NCI-H2081 treated with DMSO at 0.1 percent for 48 hours (cell line): ENCODE measurements at places on chromosomes 2 and 18.

GRCh38 chr2:178238154-178238521, 43.8 kb downstream of the OSBPL6 start:
- DNase-seq = no peak

- DNase-seq = no peak
Measured at GRCh38 chr18:59387687-59388565, 28.9 kb upstream of the LMAN1 start.

DNA sequence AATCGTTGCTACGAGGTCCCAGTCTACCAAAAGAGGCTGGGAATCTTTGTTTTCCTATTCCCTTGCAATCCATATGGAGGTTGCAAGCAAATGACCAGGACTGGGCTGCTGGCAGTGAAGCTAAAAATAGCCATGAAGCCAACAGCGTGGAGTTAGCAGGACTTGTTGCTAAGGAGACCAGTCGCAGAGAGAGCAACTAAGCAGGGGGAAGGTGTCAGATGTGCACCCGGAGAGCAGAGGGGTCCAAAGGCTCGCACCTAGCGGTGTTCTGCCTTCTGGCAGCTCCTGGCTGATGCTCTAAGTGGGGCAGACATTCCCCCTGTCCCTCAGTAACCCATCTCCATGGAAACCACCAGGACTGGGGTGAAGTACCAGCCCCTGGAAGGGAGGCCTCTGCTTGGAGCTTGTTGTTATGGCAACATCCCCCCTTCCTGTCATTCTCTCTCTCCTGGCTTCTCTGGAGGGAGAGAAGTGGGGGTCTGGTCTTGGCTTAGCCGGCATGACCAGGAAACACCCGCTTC, 84.6 kb downstream of the DNMT3A start:
- no peak for DNase-seq

DNA sequence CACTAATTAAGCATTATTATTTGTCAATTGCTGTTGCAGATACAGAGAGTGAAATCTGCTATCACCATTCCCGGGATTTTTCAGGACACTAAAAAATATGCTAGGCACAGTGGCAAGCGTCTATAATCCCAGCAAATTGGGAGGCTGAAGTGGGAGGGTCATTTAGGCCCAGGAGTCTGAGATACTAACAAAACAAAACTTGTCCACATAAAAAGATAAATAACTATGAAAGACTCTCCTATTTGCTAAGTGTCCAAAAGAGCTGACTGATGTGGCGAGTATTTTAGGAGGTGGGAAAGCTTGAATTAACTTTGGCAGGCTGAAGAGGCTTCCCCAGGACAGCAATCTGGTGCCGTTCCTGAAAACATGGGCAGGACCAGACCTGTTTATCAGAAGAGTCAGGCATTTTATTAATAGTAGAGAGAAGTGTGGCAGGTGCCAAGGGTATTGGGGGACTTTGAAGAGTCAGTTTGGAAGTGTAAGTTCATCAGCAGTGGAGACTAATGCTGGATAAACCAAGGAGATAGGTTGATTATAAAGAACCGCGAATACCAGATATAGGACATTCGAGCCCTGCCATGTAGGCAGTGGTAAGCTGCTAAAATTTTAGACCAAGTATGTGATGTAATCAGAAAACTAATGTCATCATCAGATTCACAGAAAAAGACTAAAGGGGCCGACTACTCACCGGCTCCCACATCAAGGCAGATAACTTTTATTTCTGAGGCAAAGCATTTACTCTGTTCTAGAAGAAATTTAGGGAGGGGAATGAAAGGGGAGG, 201.8 kb downstream of the EPHA4 start:
- no peak for DNase-seq

- no peak for DNase-seq
Measured at GRCh38 chr2:30652271-30652915, 154.9 kb downstream of the CAPN13 start.

DNA sequence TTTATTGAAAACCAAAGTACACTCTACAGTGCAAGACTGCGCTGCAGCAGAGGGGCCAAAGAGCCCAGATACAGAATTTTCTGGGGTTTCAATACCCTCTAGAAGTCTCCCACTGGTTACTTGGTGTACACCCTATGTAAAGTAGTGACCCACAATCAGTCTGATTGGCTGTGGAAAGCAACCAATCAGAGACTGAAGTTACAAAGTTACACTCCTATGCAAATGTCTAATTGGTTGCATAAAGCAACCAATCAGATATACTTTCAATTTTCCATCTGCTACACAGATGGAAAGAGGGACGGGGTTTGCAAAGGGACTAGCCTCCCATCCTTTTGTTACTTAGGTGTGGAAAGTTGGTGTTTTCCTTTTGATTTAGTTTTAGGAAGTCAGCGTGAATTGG, 198.9 kb upstream of the SH3BP4 start:
- DNase-seq = no peak

DNA sequence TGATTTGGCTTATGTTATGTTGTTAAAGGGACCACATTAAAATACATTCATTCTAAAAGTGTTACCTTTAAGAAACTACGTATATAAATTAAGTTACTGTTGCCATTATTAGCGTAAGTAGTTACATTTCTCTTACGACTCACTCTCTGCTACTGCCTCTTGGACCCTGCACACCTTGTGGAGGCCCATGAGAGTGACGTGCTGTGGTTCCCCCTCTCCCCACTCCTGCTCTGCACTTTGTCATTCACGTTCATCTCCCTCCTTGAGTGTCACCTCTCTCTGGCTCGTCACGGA, 830 bp upstream of the MERTK start:
- DNase-seq = no peak

DNA sequence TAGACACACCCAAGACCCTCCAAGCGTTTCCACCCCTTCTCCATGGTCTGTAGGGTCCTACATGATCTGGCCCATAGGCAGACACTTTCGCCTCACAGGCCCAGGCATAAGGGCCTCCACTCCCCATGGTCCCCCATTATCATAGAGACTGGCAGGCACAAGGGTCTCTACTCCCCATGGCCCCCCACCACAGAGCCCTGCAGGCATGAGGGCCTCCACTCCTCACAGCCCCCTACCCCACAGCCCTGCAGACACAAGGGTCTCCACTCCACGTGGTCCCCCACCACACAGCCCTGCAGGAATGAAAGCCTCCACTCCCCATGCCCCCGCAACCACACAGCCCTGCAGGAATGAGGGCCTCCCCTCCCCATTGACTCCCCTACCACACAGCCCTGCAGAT, 159.7 kb upstream of the AGAP1 start:
- no peak for DNase-seq

DNA sequence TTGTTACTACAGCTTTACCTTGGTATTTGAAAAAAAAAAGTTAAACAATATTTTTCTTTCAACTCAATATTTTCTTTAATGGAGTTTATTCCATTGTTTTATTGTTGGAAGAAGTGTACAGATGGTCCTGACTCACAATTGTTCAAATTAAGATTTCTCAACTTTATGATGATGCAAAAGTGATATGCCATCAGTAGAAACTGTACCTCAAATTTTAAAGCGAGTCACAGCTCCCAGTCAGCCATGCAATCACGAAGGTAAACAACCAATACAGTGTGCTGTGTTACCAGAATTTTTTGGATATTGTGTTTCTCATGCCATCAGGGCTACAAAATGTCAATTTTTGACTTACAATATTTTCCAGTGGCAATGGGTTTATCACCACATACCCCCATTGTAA, 54.0 kb upstream of the COL5A2 start:
- no peak for DNase-seq

DNA sequence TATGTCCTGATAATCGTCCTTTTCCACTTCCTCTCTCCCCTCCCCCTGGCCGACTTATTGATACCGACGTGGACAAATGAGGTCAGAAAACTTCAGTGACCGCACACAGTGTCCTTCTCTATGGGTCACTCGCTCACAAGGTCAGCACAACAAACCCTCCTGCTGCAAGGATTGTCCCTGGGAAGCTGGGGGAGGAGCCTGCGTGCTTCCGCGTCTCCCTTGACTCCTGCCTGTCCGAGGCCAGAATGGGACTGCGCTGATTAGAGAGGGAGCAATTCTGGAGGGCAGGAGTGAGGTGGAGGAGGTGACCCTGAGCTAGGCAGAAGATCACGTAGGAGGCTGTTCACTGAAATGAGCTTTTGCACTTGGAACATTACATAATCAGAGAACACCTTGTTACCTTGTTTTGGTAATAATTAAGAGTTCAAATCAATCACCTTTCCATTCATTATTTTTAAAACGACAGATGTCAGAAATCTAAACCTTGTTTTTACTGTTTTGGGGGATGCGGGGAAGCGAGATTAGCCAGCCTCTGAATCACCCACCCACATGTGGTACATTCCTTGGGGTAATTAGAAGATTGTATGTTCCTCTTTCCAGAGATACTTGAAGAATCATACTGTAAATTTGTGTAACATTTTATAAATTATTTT, 70.6 kb downstream of the CTAGE1 start:
- DNase-seq = no peak

- no peak for DNase-seq
Measured at GRCh38 chr2:148933456-148933855, 58.4 kb downstream of the KIF5C start.

- no peak for DNase-seq
Measured at GRCh38 chr2:241458687-241459086, 49.7 kb downstream of the STK25 start.

DNA sequence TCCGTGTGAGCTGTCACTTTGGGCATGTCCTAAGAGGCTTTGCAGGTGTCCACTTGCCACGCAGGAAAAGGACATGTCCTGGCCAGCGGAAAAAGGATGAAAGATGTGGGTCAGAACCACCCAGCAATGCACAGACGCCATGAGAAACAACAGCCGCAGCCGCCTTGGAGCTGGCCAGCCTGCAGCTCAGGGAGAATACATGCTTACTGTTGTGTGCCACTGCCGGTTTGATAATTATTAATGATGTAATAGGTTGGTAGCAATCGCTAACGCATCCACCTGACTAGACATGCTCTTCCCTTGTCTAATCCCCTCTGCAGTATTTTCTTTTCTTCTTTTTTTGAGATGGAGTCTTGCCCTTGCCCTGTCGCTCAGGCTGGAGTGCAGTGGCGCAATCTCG, 221.7 kb downstream of the HAUS1 start:
- DNase-seq = no peak

DNA sequence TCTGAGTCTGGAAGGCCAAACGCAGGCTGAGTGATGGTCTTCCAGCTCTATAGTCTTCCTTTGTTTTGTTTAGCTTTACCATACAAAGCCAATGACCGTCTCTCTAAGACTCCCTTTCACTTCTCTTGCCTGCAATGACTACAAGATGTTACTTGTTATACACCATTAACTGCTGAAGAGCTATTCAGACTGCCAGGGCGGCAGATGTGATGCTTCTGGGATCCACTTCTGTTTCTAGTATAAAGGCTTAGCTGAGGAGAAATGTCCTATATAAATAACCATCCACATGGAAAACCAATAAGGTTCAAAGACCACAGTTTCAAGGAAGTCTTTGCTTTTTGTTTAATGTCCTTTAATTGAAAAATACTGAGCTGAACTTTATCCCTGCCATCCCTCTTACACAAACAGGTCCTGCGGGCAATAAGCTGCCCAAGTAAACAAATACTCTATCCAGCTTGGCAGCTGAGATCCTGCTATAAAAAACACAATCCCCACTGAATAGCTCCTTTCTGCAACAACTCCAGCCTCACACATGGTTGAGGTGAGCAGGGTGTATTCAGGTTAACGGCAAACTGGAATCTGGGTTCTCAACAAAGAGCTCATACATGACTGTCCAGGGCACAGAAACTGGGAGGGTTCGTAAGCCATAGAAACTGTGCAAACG, 124.6 kb downstream of the VIT start:
- no peak for DNase-seq

GRCh38 chr18:45657357-45658335, 42.4 kb downstream of the SLC14A2 start:
- DNase-seq = no peak

DNA sequence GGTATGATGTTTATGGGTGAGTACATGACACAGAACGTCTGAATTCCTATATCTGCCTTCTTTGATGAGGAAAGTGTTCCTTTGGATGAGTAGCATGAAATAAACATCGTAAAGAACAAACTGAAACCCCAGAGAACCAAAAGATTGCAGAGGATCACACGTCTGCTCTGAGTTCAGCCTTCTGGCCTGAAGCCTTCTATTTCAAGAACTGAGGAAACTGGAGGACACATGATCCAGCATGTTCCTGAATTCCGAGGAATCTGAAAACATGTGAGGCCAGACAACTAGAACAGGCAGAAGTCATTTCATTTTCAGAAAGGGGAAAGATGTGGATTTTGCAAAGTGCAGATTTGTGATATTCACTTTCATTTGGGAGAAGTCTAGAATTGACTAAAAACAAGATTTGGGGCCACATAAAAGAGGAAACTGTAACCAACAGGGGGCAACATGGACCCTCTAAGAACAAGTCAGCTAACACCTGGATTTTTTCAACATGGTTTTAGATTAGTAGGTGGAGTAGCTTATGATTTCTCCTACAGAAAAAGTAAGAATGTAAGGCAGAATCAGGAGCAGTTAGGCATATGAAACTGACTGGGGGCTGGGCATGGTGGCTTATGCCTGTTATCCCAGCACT, 8.3 kb downstream of the SULT6B1 start:
- no peak for DNase-seq

DNA sequence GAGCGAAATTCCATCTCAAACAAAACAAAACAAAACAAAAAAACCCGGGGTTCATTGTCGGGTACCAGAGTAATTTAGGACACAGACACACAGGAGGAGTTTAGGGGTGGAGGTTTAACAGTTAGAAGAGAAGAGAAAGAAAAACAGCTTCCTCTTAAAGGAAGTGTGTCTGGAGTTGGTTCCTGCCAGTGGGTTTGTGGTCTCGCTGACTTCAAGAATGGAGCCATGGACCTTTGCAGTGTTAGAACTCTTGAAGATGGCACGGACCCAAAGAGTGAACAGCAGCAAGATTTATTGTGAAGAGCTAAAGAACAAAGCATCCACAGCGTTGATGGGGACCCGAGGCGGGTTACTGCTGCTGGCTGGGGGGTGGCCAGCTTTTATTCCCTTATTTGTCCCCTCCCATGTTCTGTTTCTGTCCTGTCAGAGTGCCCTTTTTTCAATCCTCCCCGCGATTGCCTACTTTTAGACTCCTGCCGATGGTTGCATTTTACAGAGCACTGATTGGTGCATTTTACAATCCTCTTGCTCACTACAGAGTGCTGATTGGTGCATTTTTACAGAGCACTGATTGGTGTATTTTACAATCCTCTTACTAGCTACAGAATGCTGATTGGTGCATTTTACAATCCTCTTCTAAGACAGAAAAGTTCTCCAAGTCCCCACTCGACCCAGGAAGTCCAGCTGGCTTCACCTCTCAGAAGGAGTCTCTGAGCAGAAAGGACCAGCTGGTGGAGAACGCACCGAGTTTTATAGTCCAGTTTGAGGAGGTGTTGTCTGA, 28.7 kb upstream of the ATP8B1 start:
- DNase-seq = no peak

- DNase-seq = no peak
Measured at GRCh38 chr2:173118395-173118794, 42.7 kb downstream of the MAP3K20 start.

- peak; percentile 24 for DNase-seq
Measured at GRCh38 chr2:238240757-238241711, 1.2 kb upstream of the HES6 start.
